Stimulated activated CD4-positive, alpha-beta T cell treated with anti-CD3 and anti-CD28 coated beads, Interleukin-15, amount 100 ng/mL, for 1 hour (primary cell): ENCODE measurements at places on chromosomes 6 and 20.

DNA sequence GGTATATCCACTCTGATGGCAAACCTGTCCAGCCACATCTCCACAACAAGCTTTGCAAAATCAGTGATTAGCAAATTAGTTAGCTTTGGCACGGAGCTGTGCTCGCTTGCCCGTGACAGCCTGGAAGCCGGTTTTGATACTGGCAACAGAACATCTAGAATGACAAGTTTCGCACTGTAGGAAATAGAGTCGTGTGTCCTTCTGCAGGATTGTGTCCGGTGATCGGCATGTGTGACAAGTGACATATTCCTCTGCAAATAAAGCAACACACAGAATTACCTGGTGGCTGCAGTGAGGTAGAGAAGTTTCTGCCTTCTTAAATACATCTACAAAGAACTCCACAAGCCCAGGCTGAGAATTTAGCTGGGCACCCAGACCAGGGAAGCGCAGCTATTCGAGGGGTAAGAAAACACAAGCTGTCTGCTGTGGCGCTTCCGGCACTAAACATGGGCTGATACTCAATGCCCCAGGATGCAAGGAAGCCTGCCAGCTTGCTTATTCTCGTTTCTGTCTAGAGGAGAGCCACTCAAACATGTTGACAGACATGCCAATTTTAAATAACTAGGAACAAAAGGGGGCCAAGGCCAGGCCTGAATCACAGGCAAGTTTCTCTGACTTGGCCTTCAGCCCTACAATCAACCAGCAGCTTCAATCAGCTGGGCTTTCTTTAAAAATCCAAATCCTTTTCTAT, 22.2 kb downstream of the EIF2S2 start:
- no peak for DNase-seq

DNA sequence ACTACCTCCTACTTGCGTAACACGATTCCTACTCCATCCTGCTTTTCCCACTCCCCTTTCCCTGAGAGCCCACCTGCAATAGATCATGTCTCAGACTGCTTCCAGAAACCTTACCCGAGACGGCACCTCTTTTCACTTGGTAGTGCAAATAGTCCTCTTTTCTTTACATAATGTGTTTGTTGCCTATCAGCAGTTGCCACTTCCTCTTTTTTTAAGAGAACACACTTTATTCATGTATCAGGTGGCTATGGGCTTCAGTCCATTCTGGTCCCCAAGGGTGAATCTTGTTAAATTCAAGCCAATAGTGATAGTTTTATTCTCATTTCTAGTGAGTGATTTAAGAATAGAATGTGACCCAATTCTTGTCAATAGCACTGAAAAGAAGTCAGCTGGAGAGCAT, 57.7 kb upstream of the FERMT1 start:
- no peak for DNase-seq

DNA sequence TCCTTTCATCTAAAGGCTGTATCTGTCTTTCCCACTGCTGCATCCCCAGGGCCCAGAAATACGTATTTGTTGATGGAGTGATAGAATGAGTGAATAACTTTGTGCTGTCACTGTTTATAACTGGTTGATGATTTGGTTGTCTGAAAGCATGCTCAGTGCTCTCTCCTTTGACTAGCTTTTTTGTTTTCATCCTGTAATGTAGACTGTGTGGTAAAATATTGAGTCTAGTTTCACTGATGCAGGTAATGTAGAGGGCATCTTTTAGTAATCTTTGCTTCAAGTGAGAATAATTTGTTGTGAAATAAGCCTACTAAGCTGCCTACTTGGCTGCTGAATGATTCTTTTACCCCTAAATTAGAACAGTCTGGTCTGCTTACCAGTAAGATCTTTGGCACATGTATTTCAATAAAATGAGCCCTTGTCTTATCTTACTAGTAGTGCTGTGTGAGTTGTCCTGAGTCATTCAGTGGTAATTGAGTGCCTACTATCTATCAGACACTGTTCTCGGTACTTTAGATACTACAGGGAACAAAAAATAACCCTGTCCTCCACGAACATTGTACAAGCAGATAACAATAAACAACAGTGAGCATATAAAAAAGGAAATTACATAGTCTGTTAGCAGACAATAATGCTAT, 39.9 kb downstream of the MAPK14 start:
- no peak for DNase-seq

DNA sequence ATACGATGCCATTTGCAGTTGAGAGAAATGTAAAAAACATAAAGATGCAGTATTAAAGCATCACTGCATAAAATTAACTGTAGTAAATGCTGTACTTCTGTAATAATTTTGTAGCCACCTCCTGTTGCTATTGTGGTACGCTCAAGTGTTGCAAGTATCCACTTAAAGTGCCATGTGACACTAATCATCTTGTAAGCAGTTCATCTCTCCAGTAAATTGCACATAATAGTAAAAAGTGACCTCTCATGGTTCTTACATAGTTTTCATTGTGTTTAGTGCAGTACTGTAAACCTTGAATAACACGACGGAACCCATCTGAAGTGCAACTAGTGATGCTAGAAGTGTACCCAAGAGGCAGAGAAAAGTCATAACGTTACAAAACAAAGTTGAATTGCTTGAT, 190.1 kb upstream of the VGLL2 start:
- no peak for DNase-seq

DNA sequence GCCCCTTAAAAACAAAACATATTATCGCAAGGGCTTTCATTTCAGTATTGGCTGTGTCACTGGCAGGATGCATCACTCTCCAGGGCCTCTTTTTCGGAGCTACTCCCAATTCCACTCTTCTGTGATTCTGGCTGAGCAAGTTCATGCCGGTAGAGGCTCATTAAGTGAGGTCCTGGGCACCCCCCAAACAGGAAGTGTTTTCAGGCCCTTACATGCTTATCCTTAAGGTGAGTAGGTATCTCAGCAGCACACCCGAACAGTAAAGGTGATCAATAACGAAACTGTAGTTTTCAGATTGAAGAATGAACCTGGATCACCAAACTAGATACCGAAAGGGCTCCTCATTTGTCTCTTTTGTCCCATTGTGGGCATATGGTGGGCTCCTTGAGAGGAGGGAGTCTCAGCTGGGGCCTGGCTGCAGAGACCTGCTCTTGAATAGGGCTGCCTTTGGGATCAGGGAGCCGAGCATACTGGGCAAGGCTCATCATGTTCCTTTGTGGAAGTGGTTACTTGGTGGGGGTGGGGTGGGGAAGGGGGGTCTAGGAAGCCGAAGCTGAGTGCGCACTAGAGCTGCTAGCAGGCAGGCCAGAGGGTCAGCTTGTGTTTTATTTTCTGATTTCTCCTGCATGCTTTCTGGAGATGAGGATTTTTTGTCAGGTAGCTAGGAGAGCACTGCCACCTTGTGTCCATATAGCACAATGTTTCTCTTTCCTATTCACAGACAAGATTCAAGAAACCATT, 65.2 kb downstream of the CDS2 start:
- no peak for DNase-seq

GRCh38 chr6:138001750-138002349, 105.4 kb downstream of the PERP start:
- DNase-seq: no peak

- no peak for DNase-seq
Observed at GRCh38 chr6:106667022-106667402, 37.6 kb downstream of the QRSL1 start.

DNA sequence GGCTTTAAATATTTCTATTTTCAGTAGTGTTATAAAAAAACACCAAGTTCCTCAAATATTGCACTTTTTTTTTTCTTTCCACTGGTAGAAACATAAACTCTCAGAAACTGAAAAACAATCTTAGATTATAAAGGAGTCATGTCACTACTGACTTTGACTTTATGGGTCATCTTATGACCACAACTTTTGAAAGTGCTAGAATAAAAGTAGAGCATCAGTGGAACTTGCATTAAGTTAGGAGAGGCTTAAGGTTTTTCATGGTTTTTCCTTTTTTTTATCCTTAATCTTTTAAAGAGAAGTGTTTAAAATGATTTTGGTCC, 56.6 kb upstream of the SUPT3H start:
- no peak for DNase-seq

DNA sequence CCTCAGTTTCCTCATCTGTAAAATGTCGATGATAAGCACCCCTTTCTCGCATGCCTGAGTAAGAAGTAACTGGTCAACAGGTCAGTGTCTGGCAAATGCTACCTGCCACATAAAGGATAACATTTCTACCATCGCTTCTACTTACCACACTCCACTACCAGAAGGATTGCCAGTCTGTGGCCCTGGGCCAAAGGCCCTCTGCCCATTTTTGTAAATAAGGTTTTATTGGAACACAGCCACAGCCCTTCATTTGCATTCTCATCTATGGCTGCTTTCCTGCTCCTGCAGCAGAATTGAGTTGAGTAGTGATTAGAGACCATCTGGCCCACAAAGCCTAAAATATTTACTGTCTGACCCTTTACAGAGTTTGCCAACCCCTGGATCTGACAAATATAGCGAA, 121.8 kb downstream of the TOX2 start:
- no peak for DNase-seq

- DNase-seq: no peak
Observed at GRCh38 chr6:142235791-142236190, 66.0 kb upstream of the ADGRG6 start.

DNA sequence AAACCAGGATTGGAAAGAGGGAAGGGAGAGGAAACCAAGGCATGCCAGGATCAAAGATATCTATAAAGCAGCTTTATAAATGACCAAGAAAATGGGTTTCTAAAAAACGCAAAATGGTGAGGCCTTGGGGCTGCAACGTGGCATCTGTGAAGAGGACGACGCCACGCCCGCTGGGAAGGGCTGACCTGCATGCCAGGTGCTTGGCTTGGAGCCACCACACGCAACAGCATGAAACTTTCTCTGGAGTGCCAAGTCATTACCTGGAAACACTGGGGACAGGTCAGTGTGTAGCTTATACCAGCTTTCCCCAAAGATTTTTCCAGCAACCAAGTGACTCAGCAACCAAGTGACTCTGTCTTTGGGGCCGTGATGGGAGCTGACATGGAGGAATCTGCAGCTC, 82.5 kb downstream of the POPDC3 start:
- DNase-seq: no peak

- no peak for DNase-seq
Observed at GRCh38 chr6:165119231-165120020, 190.0 kb downstream of the C6orf118 start.

DNA sequence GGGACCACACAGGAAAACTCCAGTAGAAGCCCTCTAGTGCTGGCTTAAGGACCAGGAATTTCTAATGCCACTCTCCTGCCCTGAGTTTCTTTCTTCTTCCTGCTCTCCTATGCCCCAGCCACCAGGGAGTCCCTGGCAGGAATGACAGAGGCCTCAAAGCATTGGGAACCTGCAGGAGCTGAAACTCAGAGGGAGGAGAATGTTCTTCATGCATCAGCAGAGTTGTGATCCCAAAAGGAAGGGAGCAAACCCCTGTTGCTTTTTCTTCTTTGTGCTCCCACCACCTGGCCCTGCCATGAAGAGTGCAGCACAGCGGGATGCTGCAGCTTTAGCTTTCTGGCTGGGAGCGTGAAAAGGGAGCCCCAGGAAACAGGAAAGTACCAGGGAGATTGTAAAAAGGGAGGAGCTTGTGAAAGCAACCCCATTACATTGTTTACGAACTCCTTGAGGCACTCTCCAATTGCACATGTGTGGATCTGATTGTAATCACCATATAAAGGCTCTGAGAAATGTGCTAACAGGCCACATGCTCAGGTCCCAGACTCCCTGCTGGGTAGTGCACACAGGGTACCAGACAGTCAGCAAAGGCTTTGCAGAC, 34.7 kb upstream of the FKBP1A start:
- DNase-seq: no peak

DNA sequence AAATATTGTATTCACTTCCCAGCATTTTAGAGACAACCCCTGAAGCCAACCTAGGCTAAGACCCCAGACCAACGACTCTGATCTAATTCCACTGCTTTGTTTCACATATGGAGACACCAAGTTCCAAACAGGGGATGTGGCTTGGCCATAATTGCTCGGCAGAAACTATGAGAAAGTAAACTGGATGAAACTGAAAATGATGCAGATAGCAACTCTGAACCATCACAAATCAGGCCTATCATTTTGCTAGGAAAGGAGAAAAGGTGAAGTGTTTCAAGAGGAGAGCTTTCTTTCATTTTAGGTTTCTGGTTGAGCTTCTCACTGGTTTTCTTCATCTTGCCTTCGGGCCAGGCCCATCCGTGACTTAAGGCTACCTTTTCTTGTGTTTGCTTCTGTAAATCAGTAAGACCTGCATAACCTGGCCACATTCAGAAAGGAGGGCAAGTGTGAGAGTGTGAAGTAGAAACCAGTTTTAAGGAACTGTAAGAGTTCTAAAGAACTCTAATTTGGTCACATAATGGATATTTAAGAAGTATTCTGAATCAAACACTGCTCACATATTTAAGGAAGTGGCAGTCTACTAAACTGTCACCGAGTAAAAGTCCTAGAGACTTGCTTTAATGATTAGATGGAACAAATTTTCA, 105.8 kb downstream of the BACH2 start:
- DNase-seq: no peak

DNA sequence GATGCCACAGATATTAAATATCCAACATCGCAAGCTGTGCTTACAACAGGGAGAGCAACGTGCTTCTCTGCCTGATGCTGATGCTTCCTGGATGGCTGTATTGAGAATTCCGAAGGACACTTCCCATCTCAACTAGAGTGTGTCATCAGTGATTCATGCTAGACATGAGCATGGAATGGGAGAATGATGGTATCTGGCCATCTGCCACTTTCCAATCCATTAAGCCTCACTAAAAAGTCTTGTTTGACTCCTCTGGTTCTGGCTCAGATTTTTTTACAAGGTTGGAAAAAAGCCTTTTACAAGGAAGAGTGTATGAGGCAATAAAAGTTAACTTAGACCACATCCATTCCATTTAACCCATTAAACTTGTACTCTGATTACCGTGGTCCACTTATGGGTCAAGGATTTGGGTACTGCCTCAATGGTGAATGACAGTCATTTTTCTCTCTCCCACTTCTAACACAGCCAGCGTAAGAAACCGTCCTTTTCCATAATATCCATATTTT, 265.3 kb downstream of the UST start:
- DNase-seq: no peak
